ENCODE measurements at places on chromosomes 11 and 22.

DNA sequence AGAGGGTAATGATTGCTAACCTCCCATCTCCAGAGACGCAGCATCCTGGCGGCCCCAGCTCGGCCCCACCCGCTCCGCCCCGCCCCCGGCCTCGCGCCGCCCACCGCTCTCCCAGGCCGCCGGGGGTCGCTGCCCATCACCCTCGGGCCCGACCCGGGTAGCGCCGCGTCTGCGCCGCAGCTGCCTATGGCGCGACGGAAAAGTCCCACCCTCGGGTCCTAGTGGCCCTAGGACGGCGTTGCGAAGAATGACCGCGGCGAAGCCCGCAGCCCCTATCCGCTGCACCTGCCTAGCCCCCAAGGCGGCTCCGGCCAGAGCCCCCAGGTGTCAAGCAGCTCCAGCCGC is 457 bp downstream of the CPSF7 start:
- peak; percentile 79 for DNase-seq

GRCh38 chr22:22035771-22036314 is 53.3 kb upstream of the TOP3B start:
- no peak for DNase-seq

DNA sequence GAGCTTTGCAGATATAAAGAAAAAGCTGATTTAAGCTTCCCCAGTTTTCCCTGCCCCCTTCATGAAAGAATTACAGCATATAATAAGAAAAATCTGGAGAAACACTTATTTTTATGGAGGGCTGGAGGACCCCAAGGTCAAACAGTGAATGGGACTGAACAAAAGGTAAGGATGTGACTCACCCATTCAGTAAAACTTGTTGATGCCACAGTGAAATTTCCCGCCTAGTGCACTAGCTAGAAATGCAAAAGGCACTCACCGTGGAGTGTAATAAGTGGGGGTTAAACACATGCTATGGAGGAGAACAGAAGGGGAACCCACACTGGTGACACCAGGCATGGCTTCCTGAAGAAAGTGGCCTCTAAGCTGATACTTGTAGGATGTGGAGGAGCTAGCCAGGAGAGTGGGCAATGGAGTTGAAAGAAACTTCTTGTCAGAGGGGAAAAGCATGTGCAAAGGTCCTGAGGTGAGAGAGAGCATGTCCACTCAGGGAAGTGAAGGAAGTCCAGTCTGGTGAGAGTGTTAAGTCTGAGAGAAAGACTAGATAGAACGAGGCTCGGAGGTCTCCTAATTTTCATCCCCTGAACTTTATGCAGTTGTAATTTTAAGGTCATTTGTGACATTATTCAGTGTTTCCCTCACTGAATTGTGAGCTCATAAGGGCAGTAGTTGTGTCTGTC is 77.1 kb downstream of the MIAT start:
- DNase-seq, result no peak

GRCh38 chr22:32862083-32862482 is 60.6 kb downstream of the TIMP3 start:
- DNase-seq, result no peak

- no peak for DNase-seq
Measured at GRCh38 chr11:71384561-71384960, 63.6 kb downstream of the DHCR7 start.

All from WTC11 (cell line).